Stimulated activated CD4-positive, alpha-beta T cell treated with anti-CD3 and anti-CD28 coated beads, Interleukin-15, amount 100 ng/mL, for 24 hours (primary cell): ENCODE measurements at places on chromosomes 12 and 14.

GRCh38 chr12:124915239-124916236 is 1.1 kb upstream of the UBC start:
- DNase-seq, result no peak

DNA sequence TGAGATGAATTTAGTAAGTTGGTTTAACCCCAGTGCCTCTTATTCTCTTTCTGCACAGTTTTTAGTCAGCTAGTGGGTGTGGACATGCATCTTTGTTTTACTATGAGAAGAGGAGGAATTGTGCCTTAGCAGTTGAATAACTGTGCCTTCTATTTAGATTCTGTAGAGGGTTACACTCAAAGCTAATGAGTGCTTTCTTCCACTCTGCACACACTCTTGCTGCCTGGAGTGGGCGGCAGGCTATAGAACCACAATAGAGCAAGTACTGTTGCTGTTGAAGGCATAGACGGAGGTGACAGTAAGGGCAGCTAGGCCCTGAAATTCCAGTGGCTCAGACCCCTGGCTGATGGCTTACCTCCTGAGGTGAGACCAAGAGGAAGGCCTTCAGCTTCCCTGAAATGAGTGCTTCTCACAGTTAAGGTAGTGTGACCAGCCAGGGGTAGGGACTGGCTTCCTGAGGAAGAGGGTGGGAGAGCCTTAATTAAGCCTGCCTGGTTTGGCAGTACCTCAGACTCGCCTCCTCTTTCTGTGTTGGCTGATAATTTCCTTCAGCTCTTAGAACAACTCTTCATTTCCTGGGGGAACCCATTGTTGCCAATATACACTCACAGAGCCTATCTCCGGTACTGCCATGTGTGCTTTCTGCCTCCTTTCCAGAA is 24.7 kb downstream of the SUSD6 start:
- DNase-seq, result peak; percentile 67

- peak; percentile 60 for DNase-seq
These were observed 4.5 kb downstream of the DHH start for GRCh38 chr12:49089821-49090773.

- DNase-seq, result no peak
These were observed 33.5 kb downstream of the A2ML1 start for GRCh38 chr12:8855891-8856290.

- DNase-seq, result no peak
These were observed 97.7 kb downstream of the MYF5 start for GRCh38 chr12:80814453-80814852.

DNA sequence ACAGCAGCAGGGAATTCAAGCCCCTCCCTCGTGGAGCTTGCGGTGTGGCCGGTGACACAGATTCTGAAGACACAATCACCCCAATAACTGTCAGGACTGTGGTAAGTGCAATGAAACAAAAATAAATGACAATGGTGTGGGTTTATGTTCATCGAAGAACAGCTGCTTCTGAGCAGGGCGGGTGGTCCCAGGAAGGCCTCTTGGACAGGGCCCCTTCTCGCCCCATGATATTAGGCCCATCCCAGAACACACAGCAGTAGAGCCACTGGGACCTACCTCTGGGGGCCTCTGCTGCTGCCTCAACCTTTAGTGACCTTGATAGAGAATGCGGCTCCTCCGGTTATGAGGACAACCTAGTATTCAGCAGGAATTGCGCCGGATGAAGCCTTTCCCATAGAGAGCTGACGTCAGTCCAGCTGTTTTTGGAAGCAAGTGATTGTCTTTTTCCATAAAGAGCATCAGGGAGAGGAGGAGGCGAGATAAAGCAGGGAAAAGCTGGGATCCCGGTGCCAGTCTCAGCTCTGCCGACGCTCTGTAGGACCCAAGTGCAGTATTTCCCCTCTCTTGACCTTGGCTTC is 84.1 kb upstream of the BCL11B start:
- no peak for DNase-seq

DNA sequence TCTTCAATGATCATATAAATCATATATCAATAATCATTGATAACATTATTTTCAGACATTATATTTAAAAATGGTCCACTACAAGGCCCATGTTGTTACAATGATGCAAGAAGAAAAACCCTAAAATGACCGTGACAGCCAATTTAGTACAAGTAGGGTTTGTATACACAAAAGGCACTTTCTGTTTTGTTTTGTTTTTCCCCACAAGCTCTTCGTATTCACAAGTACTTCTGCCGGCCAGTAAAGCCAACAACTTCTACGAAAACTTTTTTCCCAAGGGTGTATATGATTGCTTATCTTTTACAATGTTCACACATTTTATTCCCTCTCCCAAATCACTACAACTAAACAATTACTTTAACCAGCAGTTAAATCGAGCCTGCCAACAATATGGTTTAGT is 9.6 kb downstream of the PTPRB start:
- DNase-seq, result no peak

GRCh38 chr12:57850854-57851430 is 4.4 kb upstream of the CTDSP2 start:
- no peak for DNase-seq

- no peak for DNase-seq
These were observed 158.5 kb downstream of the TGFB3 start for GRCh38 chr14:75823334-75823733.

DNA sequence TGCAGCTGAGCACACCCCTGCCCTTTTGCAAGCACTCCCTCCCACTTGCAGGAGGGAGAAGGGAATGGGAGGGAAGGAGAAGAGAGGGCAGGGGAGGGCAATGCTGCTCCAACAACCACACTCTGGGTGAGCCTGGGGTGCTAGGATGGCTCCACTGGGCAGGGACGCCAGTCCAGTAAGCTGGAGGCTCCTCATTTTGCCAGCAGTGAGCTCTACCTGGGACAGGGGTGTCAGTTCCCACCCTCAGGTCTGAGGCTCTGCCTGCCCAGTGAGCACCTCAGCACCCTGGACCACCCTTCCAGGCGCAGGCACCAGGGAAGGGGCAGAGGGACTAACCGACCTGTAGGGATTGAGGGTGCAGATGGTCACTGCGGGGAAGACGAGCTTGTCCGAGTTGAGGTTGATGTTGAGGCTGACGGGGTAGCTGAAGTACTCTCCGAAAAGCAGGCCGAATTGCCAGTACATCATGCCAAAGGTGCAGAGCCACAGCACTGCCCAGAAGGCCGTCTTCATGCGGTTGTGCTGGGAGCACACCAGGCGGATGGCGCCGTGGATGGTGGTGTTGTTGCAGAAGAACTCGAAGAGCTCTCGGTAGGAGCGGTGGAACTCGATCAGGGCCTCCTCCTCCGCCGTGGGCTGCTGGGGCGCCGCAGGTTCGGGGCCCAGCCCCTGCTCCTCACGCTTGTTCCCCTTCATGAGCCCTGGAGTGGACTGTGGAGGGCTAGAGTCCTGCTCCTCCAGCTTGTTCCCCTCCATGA is 1.2 kb downstream of the SCNN1A start:
- DNase-seq, result no peak
